ENCODE measurements at places on chromosomes 6 and 20.

- no peak for DNase-seq
These were observed 390.2 kb downstream of the TENT5A start for GRCh38 chr6:81362246-81362645.

GRCh38 chr6:149480502-149481280, 4.1 kb downstream of the ZC3H12D start:
- DNase-seq, result no peak

GRCh38 chr6:24188578-24189080, 62.6 kb downstream of the NRSN1 start:
- no peak for DNase-seq

DNA sequence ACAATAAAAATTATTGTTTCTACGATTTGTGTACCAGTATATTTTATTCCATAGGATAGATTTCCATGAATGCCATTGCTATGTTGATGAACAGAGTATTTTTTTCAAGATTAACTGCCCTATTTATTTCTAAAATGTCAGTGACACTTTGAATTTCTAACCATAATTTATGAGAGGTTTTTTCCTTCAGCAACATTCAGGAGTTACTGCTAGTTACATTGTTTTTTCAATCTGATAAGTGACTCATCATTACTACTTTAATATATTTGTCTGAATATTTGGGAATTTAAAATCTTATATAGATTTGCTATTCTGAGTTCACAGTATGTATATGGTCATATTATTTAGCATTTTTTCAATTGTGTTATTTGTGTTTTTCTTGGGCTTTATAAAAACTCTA, 6.0 kb upstream of the OR2B6 start:
- peak; percentile 19 for DNase-seq

DNA sequence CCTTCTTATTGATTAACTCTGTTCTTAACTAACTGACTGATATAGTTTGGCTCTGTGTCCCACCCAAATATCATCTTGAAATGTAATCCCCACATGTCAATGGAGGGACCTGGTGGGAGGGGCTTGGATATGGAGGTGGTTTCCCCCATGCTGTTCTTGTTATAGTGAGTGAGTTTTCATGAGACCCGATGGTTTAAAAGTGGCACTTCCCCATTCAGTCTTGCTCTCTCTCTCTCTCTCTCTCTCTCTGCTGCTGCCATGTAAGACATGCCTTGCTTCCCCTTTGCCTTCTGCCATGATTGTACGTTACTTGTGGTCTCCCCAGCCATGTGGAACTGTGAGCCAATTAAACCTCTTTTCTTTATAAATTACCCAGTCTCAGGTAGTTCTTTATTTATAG, 81.8 kb upstream of the SPACA1 start:
- DNase-seq, result peak; percentile 11

DNA sequence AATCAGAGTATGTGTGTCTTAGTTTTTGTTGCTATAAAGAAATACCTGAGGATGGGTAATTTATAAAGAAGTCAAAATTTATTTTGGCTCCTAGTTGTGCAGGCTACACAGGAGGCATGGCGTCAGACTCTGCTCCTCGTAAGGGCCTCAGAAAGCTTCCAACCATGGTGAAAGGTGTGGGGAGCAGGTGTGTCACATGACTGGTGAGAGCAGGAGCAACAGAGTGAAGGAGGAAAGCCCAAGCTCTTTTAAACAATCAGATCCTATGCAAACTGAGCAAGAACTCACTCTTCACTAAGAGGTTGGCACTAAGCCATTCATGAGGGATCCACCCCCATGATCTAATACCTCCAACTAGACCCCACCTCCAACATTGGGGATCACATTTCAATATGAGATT, 1524.3 kb downstream of the HACE1 start:
- no peak for DNase-seq

DNA sequence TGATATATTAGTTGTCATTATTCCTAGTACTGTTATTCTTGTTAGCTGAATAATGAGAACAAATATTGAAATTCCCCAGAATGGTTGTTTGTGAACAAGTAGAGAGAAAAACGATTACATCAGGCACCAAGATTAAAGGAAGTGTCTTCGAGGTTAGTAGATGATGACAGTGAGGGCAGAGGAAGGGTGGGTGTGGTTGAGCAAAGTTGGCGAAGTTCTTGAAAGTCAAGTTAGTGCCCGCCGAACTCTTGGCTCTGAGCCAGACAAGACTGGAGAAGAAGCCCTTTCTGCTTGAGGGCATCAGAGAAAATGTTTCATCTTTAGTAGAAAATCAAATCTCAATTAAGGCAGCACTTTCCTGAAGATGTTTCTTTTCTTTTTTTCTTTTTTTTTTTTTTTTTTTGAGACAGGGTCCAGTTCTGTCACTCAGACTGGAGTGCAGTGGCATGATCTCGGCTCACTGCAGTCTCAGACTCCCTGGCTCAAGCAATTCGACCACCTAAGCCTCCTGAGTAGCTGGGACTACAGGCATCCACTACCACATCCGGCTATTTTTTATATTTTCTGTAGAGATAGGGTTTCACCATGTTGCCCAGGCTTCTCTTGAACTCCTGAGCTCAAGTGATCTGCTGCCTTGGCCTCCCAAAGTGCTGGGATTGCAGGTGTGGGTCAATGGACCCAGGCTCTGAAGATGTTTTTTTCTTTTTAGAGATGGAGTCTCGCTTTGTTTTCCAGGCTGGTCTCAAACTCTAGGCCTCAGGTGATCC, 77.1 kb downstream of the SGK1 start:
- DNase-seq, result peak; percentile 82

- peak; percentile 49 for DNase-seq
These were observed 26.2 kb downstream of the CCN2 start for GRCh38 chr6:131924881-131925474.

GRCh38 chr6:43622541-43622940, 6.5 kb downstream of the GTPBP2 start:
- no peak for DNase-seq

DNA sequence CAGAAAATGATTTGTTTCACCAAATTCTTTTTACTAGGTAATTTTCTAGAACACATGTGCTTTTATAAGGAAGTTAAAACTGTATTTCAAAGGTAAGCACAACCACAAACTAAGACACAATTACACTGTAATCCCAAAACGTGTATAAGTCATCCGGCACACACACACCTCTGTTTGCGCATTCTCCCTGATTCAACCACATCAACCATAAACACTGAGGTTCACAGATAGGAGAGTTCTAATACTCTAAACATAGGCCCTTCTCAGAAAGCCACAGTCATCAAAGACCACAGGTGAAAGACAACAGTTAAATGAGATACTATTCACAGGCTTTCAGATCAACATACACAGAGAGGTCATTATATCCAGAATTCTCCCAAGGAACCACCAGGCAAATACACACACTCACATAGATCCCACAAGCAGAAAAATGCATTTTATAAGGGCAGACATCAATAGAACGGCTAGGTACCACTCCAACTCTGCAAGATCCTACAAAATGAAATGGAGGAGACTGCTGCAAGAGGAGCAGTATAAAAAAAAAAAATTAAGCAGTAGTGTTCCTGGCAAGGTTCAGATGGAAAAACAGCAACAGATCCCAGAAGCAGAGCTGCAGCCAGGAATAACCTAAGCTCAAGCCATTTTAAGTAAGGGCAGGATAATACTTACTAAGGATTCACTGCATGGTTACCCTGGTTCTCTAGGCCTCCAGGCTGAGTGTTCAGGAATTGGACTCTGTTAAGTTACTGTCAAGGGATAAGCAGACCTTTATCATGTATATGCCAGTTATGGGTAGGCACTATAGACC, 6.6 kb upstream of the FBXO9 start:
- no peak for DNase-seq

- peak; percentile 83 for DNase-seq
These were observed at the start of gene B4GALT5 for GRCh38 chr20:49713753-49714712. B4GALT5 (minus strand) TSS chr20:49713878; CDS start chr20:49713690, 188 bp downstream.

DNA sequence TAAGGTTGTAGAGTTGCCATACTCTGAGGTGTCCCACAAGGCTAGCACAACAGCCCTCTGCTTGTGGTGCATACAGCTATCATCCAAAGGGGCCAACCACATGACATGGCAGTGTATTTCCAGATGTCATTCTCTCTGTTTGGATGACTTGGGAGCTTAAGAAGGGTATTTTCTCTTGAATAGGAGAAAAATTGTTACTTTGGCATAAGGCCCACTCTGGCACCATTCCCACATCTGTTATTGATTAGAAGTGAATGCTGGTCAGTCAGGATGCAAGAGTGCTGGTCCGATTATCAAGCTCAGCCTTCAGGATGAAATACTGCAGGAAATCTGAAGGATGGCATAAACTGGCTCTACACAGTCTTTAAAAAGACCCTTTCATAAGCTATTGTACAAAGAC, 83.6 kb upstream of the C20orf144 start:
- DNase-seq, result no peak

GRCh38 chr6:27838945-27839625, 73.1 kb downstream of the OR2B2 start:
- peak; percentile 64 for DNase-seq

DNA sequence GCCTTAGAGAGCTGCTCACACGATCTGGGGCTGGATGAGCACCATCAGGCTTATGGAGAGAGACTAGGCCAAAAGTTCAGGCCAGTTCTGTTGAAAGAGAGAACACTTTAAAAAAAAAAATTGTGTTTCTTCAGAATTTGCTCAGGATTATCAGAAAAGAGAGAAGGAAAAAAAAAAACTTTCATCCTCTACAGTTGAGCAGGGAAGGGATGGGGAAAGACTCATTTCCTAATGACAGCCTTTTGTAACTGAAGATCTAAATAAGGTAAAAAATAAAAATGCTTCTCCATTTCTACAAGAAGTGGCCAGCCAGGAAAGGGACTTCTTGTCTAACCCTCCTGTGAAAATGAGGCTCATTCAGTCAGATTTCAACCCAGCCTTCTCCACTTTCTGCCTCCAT, 134.8 kb downstream of the LY86 start:
- DNase-seq, result no peak

- no peak for DNase-seq
These were observed 758 bp downstream of the SMIM28 start for GRCh38 chr6:138378463-138378862.

- DNase-seq, result no peak
These were observed 28.3 kb downstream of the PTGIS start for GRCh38 chr20:49539481-49540231.

DNA sequence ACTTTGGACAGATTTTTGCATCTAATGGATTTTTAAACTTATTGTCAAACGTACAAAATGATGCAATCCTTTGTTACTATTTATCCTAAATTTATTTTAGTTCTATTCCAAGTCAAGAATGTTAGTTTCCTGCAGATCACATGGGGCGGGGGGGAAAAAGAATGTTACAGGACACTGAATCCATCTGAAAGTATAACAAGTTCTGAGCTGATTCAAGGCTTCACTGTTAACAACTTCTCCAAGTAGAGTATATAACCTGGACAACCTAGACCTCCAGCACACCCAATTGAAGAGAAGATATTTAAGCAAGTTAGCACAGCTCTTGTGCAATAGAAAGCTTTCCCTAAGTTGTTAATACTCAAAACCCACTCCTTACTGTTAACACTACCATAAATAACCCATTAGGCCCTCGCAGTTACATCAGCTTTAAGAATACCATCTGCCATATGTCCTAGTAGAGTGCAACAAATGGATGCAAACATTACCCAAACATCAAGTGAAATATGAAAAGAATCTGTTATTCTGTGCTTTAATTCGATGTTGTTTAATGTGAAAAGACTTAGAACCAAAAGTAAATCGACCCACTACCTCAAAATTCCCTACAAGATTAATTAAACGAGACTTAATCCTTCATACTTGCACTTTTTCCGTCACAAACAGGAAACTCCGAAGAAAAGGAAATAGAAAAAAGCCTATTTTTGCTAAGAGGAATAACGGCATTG, 1.3 kb downstream of the SEC63 start:
- DNase-seq, result peak; percentile 61

DNA sequence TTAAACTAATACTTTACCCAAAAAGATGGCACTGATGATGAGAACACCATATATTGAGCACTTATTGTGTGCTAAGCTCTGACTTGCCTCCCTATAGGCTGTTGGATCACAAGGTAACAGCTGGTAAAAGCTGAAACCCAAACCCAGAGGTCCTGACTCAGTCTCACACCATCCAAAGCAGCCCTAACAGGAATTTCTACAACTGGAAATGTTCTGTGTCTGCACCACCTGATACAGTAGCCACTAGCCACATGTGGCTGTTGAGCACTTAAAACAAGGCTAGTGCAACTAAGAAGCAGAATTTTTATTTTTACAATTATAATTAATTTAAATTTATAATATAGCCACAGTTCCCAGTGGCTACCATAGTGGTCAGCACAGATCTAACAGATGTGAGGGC, 15.6 kb upstream of the MATN4 start:
- DNase-seq, result no peak

- no peak for DNase-seq
These were observed 126.2 kb upstream of the EXOC2 start for GRCh38 chr6:819122-819521.

GRCh38 chr20:11826334-11826733, 91.4 kb upstream of the BTBD3 start:
- DNase-seq, result no peak

GRCh38 chr6:5976811-5977210, 29.9 kb downstream of the NRN1 start:
- no peak for DNase-seq

- no peak for DNase-seq
These were observed 8.0 kb downstream of the IL20RA start for GRCh38 chr6:137036566-137037300.

DNA sequence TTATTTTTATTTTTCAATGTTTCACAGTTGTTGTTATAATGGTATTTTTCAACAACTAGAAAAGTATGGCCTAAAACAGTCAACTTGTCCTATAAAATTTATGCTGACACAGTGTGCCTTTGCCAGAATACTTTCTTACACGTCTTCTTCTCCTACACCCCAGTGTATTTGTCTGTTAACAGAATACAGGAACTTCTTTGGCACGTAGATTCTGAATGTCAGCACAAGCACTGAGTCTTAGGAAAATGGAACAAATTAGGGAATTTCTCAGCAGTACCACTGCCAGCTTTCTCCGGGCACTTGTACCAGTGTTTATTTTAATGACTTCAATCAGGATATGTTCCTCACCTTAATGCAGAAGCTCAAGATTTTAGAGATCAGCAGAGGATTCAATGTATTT, 26.7 kb upstream of the AKIRIN2 start:
- DNase-seq, result no peak

DNA sequence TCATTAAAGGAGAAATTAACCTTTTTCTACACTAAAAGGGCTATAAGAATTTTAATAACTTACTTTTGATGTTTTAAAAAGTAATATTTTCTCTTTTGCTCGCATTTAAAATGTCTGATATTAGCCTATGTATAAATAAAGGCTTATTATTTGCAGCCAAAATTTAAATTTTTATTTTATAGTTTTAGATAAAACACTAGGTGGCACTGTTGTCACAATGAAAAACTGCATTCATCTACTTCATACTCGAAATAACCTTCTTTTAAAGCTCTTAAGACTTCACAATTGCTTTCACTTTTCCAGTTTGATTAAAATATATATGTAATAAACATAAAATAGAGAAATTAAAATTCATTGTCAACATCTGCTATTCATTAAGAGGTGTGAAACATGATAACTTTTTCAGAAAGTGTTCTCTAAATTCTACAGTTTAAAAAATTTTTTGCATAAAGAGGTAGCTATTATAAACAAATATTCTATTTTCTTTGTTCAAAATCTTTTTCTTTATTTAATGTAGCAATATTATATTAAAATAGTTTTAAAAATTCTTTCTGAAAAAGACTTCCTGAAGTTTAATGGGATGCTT, 78.8 kb upstream of the DEFB112 start:
- DNase-seq, result peak; percentile 29

Data from common myeloid progenitor, CD34-positive (primary cell).